Activated CD8-positive, alpha-beta memory T cell treated with anti-CD3 and anti-CD28 coated beads, Interleukin-2, amount 10 ng/mL, durations not matched to agents 7 days and 5 days (primary cell): ENCODE measurements at places on chromosomes 7 and 10. TPM values are rescaled to one million over a fixed set of nuclear protein-coding genes. Genes with fewer than 3 reads are reported as not detected.
A peak's percentile ranks its signal among the peaks of the same experiment; 100 is the strongest.

DNA sequence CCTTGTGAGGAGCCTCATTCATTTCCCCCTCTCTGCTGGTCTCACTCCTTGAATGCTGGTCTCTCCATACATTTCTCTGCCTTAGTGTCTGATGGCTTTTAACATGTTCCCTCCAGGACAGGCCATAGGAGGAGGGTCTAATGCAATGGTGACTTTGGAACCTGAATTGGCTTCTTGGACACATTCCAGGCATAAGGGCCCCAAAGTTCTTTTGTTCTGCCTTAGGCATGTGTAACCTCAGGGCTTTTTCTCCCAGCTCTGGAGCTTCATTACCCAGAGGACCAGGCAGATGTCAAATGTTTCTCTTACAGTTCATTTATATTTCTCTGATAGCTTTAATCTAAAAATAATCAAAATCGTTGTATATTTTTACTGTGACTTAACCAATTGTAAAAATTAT, 162.6 kb downstream of the SDK1 start:
- H3K36me3 ChIP-seq: peaks cover 3% of the 10 kb centered on the region
- peaks cover 23% of the 10 kb centered on the region for H3K4me1 ChIP-seq
- no peak for DNase-seq
- H3K27ac ChIP-seq: no peak overlapping the region

- no peaks in the 10 kb centered on the region for H3K36me3 ChIP-seq
- DNase-seq: peak; percentile 75
- no peak overlapping the region for H3K4me3 ChIP-seq
- peaks cover 29% of the 10 kb centered on the region for H3K4me1 ChIP-seq
- no peak overlapping the region for H3K27ac ChIP-seq
These were observed 36.0 kb downstream of the KCNH2 start for GRCh38 chr7:150942001-150942590.

ANKRD30A gene
- total RNA-seq: not detected

KIAA1549 gene
- 1.1 TPM for total RNA-seq

GRCh38 chr7:41628901-41629300, 74.0 kb downstream of the INHBA start:
- no peaks in the 10 kb centered on the region for H3K27me3 ChIP-seq
- H3K36me3 ChIP-seq: no peaks in the 10 kb centered on the region

DNA sequence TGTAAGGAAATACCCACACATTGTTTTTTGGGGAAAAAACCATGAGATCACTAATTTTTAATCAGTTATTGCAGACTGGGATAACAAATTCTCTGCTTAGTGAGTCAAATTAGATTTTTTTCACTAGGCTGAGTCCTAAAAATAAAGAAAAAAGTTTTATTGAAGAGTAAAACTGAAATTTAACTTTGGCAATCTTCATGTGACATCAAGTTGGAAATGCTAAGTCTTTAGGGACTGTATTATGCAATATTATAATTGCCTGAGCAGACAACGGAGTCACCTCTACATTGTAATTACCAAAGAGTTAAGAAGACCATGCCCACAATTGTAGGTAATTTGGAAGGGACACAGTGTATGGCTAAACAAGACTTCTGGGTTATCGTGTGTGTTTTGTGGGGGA, 2.2 kb upstream of the CLEC5A start:
- H3K4me3 ChIP-seq: no peak overlapping the region
- H3K27me3 ChIP-seq: no peaks in the 10 kb centered on the region
- H3K4me1 ChIP-seq: no peaks in the 10 kb centered on the region
- DNase-seq: no peak
- H3K36me3 ChIP-seq: no peaks in the 10 kb centered on the region
- no peak overlapping the region for H3K27ac ChIP-seq

GRCh38 chr7:101943889-101944600, 126.6 kb downstream of the CUX1 start:
- no peak overlapping the region for H3K4me3 ChIP-seq
- no peaks in the 10 kb centered on the region for H3K27me3 ChIP-seq
- no peaks in the 10 kb centered on the region for H3K4me1 ChIP-seq
- no peak for DNase-seq
- H3K36me3 ChIP-seq: no peaks in the 10 kb centered on the region
- no peak overlapping the region for H3K27ac ChIP-seq

STK31 gene
- not detected for total RNA-seq

- peak overlapping the region; percentile 50 for H3K27ac ChIP-seq
- H3K4me1 ChIP-seq: peaks cover 16% of the 10 kb centered on the region
- DNase-seq: no peak
- H3K36me3 ChIP-seq: no peaks in the 10 kb centered on the region
- peak overlapping the region; percentile 80 for H3K4me3 ChIP-seq
- H3K27me3 ChIP-seq: peaks cover 3% of the 10 kb centered on the region
These were observed 1.0 kb upstream of the AVPI1 start for GRCh38 chr10:97687785-97688781.

DNA sequence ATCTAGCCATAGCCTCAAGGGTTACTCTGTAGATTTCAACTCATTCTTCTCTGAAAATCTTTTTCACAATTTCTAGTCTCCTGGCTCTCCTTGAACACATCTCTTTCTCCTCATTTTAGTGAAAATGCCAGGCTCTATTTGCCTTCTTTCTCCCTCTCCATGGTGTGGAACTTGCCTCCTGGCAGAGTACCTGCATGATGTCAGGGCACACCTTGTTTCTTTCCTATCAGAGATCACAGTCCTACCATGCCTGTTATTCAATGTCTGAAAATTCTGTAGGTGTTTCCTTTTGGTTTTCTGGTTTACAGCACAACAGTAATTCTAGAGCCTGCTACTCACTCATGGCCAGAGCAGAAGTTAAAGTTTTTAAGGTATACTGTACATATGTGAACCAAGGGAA, 237.8 kb downstream of the ADK start:
- no peaks in the 10 kb centered on the region for H3K27me3 ChIP-seq
- peaks cover 6% of the 10 kb centered on the region for H3K4me1 ChIP-seq
- DNase-seq: no peak

GRCh38 chr7:150943453-150943814, 34.7 kb downstream of the KCNH2 start:
- peaks cover 17% of the 10 kb centered on the region for H3K27me3 ChIP-seq
- DNase-seq: no peak
- H3K27ac ChIP-seq: no peak overlapping the region

KAZALD1 gene
- total RNA-seq: not detected

ADAP1 gene
- total RNA-seq: 12.4 TPM

DNA sequence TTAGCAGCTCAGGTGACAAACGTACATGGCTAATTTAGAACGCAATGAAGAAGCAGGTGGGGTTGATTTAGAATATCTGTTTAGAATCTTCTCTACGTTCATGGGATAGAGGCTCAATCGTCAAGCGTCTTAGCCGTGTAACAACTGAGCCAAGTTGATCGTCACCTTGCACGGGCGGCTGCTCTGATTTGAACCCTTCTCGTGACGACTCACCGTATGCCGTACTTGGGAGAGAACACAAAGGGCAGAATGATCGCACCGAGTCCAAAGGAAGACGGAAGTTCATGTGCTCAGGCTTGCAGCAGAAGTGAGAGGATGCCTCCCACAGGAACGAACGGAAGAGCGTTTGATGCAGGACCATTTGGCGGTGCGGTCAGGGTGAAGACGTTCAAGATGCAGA, 108.3 kb upstream of the TCERG1L start:
- no peaks in the 10 kb centered on the region for H3K36me3 ChIP-seq
- no peaks in the 10 kb centered on the region for H3K27me3 ChIP-seq
- no peaks in the 10 kb centered on the region for H3K4me1 ChIP-seq
- no peak overlapping the region for H3K4me3 ChIP-seq

- no peak overlapping the region for H3K4me3 ChIP-seq
- no peaks in the 10 kb centered on the region for H3K36me3 ChIP-seq
- no peak for DNase-seq
- H3K27ac ChIP-seq: no peak overlapping the region
- H3K27me3 ChIP-seq: no peaks in the 10 kb centered on the region
- H3K4me1 ChIP-seq: peaks cover 4% of the 10 kb centered on the region
These were observed 36.9 kb downstream of the AKR1B1 start for GRCh38 chr7:134422008-134422407.

- H3K36me3 ChIP-seq: no peaks in the 10 kb centered on the region
- H3K27me3 ChIP-seq: no peaks in the 10 kb centered on the region
- no peak for DNase-seq
- no peaks in the 10 kb centered on the region for H3K4me1 ChIP-seq
These were observed 293.7 kb downstream of the DNAJB9 start for GRCh38 chr7:108863227-108863848.

CALML3 gene
- not detected for total RNA-seq
